Sigmoid colon (tissue), 7 donors: ENCODE measurements at places on chromosomes 1 and 21. TPM values are rescaled to one million over a fixed set of nuclear protein-coding genes. Genes with fewer than 3 reads are reported as not detected.

- no peaks in the 10 kb centered on the region for H3K36me3 ChIP-seq
- H3K4me3 ChIP-seq, result no peak within 1 kb of the TSS
- no peaks in the 10 kb centered on the region for H3K27me3 ChIP-seq
- H3K27ac ChIP-seq, result no peak within 1 kb of the TSS
- H3K4me1 ChIP-seq, result no peaks in the 10 kb centered on the region
These were observed at the start of gene DMRTB1 for GRCh38 chr1:53459321-53460175. TSS of gene DMRTB1 (plus strand) at chr1:53459399. CDS start at chr1:53459454, 55 bp downstream.

RUNX3 gene
- not detected for total RNA-seq

- no peaks in the 10 kb centered on the region for H3K36me3 ChIP-seq
- H3K4me1 ChIP-seq, result no peaks in the 10 kb centered on the region
- peak; percentile 51 for DNase-seq
- H3K27me3 ChIP-seq, result peaks cover 19% of the 10 kb centered on the region
- no peak overlapping the region for H3K27ac ChIP-seq
These were observed 61.7 kb downstream of the ELK4 start for GRCh38 chr1:205570173-205570501.

DNA sequence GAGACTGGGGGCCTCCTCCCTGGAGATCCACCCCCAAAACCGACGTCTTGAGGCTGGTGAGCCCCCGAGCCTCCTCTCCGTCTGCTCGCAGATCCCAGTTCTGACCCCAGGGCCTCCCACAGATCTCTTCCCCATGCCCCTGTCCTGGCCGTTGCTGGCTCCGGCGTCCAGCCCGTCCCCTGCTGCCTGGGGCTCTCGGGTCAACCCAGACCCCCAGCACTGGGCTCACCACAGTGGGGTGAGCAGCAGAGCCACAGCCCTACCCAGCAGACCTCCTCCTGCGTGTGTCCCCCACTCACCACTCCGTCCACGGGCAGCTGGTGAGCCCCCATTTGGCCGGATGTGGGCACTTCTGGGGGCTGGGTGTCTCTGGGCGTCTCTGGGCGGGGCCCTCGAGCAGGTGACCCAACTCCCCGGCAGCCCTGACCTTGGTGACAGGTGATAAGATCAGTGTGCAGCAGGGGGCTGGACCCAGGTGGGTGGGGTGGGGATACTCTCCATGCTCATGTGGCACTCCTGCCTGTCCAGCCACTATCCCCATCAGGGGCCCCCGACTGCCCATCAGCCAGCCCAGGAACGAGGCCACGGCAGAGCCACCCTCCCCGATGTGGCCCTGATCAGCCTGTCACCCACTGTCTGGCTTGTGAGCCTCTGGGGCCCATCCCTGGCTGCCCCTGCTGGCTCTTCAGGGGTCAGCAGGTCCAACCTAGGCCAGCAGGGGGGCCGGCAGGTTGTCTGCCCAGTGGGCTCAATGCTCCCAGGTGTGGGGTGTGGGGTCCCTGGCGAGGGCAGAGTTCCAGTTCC lies 709 bp downstream of the TNFRSF14 start:
- H3K27me3 ChIP-seq, result no peaks in the 10 kb centered on the region
- H3K4me3 ChIP-seq, result peak overlapping the region; percentile 57

GRCh38 chr1:183945428-183946319 lies 91.9 kb downstream of the COLGALT2 start:
- no peaks in the 10 kb centered on the region for H3K27me3 ChIP-seq
- no peak for DNase-seq
- no peaks in the 10 kb centered on the region for H3K36me3 ChIP-seq
- H3K4me1 ChIP-seq, result no peaks in the 10 kb centered on the region
- no peak overlapping the region for H3K27ac ChIP-seq
- H3K4me3 ChIP-seq, result no peak overlapping the region

DNA sequence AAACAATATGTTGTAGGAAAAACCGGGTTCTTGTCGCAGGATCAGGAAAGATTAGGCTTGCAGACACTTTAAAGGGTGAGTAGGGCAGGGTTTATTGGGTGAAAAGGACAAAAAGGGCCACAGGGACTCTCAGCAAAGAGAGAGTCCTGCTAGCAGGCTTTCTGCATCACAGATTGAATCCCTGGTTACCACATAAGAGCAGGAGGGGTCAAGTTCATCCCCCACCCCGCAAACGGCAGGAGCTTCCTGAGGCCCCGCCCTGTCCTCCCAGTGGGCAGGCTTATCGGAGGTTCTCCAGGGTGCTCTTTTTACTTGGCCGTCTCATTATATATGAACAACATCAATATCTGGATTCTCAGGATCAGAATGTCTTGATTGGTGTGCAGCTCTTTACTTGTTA lies 47.7 kb downstream of the SYCP1 start:
- DNase-seq, result no peak
- H3K27ac ChIP-seq, result no peak overlapping the region
- no peaks in the 10 kb centered on the region for H3K36me3 ChIP-seq
- no peaks in the 10 kb centered on the region for H3K4me1 ChIP-seq
- H3K27me3 ChIP-seq, result no peaks in the 10 kb centered on the region
